Osteocyte (in vitro differentiated cells): ENCODE measurements at places on chromosomes 11 and 22.

DNA sequence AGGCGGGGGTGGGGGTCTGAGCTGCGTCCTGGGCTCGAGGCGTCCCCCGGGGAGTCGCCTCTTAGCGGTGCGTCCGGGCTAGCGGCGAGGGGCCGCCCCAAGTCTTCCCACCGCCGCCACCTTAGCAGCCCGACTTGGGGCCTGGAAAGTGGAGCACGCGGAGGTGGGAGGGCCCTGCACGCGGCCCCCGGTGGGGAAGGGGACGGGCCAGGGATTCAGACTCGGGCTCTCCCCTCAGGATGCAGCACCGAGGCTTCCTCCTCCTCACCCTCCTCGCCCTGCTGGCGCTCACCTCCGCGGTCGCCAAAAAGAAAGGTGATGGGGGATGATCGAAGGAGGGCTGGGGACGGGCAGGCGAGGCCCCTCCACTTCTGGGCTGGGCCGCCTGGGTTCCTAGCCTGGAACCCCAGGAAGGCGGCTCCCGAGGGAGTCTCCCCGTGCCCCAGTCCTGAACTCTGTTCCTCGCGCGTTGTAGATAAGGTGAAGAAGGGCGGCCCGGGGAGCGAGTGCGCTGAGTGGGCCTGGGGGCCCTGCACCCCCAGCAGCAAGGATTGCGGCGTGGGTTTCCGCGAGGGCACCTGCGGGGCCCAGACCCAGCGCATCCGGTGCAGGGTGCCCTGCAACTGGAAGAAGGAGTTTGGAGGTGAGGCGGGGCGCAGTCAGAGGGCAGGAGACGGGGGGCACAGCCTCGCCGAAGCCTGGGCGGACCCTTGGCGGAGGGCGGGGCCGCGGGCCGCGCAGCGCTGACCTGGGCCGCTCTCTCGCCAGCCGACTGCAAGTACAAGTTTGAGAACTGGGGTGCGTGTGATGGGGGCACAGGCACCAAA is 563 bp downstream of the MDK start:
- no peak for DNase-seq

DNA sequence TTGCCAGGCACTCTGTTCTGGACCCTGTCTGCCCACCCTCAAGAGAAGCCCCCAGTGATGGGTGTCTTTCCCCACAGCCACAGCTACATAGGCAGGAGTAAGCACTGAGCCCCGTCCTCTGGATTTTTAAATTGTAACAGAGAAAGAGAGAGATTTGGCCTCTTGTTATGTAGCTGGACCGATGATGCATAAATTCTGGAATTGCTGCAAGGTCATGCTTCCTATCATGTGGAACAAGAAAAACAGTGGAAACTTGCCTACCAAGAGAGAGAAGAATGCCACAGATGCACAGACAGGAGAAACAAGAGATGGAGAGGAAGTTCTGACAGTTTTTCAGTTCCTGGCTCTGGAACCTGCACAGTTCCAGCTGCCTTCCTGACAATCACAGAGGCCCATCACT is 150.2 kb downstream of the ETS1 start:
- no peak for DNase-seq

- no peak for DNase-seq
Measured at GRCh38 chr11:32809313-32809712, 14.9 kb upstream of the CCDC73 start.

GRCh38 chr11:23778971-23779370 is 717.9 kb upstream of the LUZP2 start:
- no peak for DNase-seq

DNA sequence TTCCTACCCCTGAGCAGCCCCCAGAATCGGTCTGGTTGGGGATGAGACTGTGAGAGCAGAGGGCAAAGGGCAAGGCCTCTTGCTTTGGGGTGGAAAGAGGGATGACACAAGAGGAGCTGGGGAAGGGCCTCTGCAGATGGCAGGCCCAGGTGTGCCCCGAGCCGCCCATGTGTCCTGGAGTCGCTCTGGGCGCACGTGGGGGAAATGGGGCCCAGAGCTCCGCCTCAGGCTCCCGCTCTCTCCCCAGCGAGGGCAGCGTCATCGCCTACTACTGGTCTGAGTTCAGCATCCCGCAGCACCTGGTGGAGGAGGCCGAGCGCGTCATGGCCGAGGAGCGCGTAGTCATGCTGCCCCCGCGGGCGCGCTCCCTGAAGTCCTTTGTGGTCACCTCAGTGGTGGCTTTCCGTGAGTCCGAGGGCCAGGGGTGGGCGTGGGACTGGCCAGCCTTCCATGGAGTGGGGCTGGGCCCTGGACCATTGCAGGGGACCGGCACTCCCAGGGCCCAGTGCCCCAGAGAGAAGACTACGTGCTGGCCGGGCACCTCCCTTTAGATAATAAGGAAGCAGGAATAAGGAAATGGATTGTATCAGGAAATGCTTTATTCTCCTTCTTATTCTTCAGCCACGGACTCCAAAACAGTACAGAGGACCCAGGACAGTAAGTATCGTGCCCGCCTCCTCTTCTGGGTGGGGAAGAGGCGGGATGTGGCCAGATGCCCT is 30.1 kb downstream of the ST14 start:
- DNase-seq = no peak
